ENCODE measurements at places on chromosomes 7 and 10.

- DNase-seq: no peak
Measured at GRCh38 chr7:78578686-78579085, 780.1 kb downstream of the PHTF2 start.

- DNase-seq: no peak
Measured at GRCh38 chr10:6108631-6109443, 20.0 kb downstream of the RBM17 start.

DNA sequence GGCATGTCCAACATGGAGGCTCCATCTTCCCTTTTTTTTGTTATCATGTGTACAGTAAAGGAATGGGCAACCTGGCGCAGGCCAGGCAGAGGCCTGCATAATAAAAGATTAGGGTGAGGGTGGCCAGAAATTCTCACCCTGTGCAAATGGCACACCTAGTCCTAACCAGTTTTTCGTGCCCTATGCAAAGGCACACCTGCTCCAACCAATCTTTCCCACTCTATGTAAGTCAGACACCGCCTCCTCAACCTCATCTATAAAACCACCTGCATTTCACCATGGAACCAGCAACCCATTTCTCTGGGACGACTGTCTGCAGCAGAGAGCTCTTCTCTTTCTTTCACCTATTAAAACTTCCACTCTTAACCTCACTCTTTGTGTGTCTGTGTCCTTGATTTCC lies 16.1 kb downstream of the TBATA start:
- DNase-seq: peak; percentile 9

- DNase-seq: no peak
Measured at GRCh38 chr7:22569586-22570321, 69.8 kb upstream of the STEAP1B start.

- DNase-seq: no peak
Measured at GRCh38 chr10:581776-582330, 107.6 kb downstream of the DIP2C start.
